Stimulated activated CD4-positive, alpha-beta T cell treated with anti-CD3 and anti-CD28 coated beads, Interleukin-12 subunit alpha, Interleukin-12 subunit beta, amount 100 ng/mL, for 48 hours (primary cell): ENCODE measurements at places on chromosomes 5 and 9.

GRCh38 chr5:59792983-59793585 is 100.4 kb downstream of the PDE4D start:
- DNase-seq, result no peak

- peak; percentile 8 for DNase-seq
Measured at GRCh38 chr5:150700246-150700593, 642 bp downstream of the RBM22 start.

DNA sequence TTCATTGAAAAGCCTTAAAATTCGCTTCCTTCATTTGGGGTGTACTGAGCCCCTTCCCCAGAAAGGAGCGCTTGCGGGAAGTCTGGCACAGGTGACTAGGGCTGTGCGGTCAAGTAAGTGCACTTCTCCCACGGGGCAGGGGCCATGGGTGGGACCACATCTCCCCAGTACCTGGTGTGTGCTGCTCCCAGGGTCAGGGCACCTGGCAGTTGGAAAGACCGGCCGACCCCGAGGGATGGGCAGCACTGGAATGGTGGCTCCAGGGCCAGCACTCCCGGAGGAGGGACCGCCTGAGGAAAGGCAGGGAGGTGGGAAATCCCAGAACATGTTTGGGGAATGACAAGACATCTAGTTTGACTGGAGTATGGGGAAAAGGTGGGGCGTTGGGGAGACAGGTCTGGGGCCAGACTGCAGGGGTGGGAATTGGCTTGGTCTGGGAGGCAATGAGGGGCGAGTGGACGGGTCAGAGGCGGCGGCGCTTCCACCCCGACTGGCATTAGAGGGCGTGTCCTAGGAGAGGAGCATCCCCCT is 727 bp upstream of the GLIPR2 start:
- DNase-seq, result no peak

DNA sequence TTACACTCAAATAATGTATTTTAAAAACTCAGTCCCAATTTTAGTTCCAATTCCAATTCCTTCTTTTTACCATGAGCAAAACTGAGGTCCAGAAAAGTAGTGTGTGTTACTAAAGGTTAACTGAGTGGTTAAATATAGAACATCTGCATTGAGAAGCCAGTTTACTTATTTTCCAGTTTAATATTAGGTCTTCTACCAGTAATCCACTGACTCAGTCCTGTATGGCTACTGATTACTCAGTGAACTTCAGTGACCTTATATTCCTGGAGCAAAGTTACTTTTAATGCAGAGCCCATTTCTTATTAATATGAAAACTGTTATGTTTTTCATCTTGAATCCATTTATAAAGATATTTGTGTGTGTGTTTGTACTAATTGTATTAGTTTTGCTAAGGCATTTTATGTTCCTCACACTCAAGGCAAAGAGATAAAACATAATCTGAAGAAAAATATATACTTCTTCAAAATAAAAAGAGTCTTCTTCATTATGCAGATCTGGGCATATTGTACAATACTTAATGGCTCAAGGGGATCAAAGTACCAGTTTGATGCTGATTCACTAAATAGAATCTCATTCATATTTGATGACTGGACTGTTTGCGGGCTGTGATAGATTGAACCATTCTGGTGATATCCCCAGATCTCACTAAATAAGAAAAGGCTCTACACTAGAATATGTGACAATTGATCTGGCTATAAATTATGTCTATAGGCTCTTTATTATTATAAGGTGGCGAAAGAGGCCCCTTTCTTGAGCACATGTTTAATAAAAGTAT is 60.8 kb downstream of the DMXL1 start:
- DNase-seq, result no peak

- no peak for DNase-seq
Measured at GRCh38 chr9:17750269-17750668, 171.4 kb downstream of the SH3GL2 start.

GRCh38 chr9:77975806-77976205 is 55.8 kb downstream of the GNAQ start:
- DNase-seq, result no peak

DNA sequence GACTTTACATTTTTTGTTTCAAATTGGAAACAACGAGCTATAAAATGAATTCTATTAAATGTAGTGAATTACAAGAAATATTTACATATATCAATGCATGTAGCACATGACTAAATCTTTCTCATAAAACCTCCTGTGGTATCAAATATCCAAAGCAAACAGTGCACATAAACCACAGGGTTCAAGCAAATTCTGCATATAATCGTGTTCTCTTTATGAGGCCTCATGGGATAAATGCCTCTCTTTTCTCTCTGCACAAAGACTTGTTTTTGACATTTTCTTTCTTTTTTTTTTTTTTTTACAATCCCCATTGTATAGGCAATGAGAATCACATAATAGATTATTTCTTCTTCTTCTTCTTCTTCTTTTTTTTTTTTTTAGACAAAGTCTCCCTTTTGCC is 1117.2 kb upstream of the DMAC1 start:
- no peak for DNase-seq

- no peak for DNase-seq
Measured at GRCh38 chr9:6827439-6828145, 69.8 kb downstream of the KDM4C start.

DNA sequence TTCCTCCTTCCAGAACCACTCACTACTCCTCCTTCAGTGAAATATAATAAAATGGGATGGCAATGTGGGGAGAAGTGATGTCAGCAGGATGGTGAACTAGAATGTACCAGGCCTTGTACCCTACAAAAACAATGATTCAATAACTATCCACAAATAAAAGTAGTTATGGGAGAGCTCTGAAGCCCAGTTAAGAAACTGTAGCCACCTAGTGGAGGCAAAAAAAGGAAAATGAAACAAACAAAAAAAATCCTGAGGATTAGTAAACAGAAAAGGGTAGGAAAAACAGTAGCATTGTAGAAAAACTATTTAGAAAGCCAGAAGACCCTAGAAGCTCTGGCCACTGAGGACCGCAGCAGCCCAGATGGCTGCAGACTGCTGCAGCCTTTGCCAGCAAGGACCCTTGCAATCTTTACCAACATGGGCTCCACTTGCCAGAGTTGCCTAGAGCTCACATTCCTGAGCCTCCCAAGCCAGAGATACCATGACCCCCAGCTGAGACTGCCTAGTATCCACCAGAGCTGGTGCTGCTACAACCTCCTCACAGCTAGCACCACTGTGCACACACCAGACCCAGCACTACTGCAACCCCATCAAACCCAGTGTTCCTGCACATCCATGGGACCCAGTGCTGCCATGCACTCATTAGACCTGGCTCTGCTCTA is 259.7 kb upstream of the MSX2 start:
- DNase-seq, result no peak

DNA sequence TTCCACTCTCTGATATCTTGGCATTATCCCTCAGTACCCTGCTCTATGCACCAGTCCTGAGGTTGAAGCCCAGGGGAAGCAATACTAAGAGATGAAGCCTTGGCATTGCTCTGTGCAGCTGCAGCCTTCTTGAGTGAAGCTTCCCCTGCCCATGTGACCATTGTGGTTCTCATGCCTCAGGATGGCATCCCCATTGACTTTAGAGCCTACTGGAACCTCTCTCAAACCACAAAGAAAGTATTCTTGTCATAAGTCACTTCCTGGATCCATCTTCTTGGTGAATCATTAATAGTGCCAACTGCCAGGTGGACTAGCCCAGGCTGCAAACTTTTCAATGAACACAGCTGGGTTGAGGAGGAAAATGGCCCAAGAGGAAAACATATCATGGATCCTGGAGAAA is 283.9 kb upstream of the RFX3 start:
- no peak for DNase-seq
